PC-9 (cell line): ENCODE measurements at places on chromosomes 3 and 15. TPM values are rescaled to one million over a fixed set of nuclear protein-coding genes. Genes with fewer than 3 reads are reported as not detected.

Gene LRRIQ4
- 1.3 TPM in 2 replicates for total RNA-seq

Gene LARP6
- total RNA-seq: 31.2 and 33.4 TPM in 2 replicates

Gene CNOT10
- total RNA-seq: 25.5 and 43.7 TPM in 2 replicates

Gene USP3
- 57.5 and 59.7 TPM in 2 replicates for total RNA-seq

Gene RBP2
- not detected in 2 replicates for total RNA-seq

Gene CHRNA3
- not detected in 2 replicates for total RNA-seq

Gene IL17RB
- not detected in 2 replicates for total RNA-seq

Gene STRC
- total RNA-seq: 0.59 and 1.3 TPM in 2 replicates

Gene MYRIP
- total RNA-seq: not detected in 2 replicates

Gene PLA2G4D
- 0.90 and 1.4 TPM in 2 replicates for total RNA-seq

Gene KIF15
- total RNA-seq: 16.5 and 25.8 TPM in 2 replicates

Gene SCAANT1
- total RNA-seq: not detected in 2 replicates

Gene ACKR2
- total RNA-seq: 1.0 and 2.9 TPM in 2 replicates

GRCh38 chr3:160546727-160547126 is 18.6 kb downstream of the KPNA4 start:
- no peak for DNase-seq

DNA sequence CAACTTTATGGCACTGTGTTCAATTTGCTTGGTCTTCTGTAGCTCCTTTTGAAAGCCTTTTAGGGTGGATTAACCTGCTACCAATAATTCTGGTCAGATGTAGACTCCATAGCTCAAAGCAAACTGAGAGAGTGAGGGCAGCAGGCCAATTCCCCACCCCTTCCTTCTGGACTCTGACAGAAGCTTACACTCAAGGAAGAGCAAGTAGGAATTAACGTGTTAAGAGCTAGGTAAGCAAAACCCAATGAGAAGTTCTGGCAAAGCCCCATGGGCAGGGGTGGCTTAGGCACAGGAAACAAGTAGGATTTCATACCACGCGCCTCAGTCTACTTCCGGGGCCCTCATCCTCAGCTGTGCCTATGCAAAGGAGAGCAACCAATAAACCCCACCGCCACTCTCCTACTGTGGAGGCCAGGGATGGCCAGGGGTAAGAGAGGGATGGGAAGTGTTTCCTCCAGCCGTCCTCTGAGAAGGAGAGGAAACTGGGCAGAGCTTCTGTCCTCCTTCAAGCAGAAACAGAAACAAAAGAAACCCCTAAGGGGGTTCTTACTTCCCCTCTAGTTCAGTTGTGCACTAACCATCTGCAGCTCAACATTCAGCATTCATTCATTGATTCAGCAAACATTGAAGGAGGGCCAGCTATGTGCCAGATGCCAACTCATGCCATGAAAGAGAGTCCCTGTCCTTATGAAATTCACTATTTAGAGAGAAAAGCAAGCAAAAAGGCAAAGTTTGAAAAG is 12.6 kb downstream of the CCR5 start:
- DNase-seq: no peak

DNA sequence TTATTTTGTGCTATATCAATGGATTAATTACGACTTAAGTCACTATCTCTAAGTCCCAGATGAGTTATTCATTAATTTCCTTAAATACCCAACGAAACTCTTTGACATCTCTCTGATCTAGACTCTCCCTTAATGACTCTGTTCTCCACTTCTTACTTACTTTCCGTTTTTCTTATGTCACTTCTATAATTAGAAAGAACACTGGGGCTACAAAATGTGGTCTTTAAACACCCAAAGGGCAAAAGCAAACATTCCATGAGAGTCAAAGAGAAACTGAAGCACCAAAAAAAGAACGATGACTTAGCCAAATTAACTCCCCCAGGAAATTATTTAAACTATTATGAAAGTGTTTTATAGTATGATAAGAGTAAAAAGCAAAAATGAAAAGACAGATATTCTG is 166.4 kb upstream of the UBE2E2 start:
- no peak for DNase-seq

- no peak for DNase-seq
Measured at GRCh38 chr3:143503325-143503885, 344.9 kb downstream of the SLC9A9 start.

- DNase-seq: no peak
Measured at GRCh38 chr3:18228060-18228459, 197.1 kb downstream of the SATB1 start.

DNA sequence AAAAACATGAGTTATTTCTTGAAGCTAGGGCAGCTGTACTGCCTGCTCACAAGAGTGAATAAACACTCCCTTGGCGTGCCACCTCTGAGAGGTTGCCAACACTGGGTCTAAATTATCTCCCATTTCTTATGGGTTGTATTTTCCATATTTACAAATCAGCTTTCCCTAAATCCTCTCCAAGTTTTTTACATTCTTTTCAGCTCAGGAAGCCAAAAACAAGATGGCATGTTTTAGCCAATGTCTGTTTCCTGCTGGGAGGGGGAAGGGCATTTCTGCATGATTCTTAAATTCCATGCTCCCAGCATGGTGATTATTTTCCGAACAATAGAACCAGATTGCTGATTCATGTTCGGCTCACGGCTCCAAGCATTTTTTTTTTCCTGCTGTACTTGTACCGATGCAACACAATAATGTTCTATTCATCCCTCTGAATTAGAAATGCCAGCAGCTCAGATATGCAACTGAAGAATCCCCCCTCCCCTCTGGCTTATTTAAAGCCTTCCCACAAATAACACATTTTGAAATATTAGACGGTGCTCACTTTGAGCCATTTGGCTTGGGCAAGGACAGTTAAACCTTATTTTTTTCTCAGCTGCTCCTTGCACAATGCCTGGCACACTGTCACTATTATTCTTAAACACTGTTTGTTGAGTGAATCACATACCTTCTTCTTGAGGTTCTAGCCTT is 252.5 kb downstream of the THRB start:
- DNase-seq: peak; percentile 60

- no peak for DNase-seq
Measured at GRCh38 chr3:146953511-146953981, 348.4 kb upstream of the PLSCR5 start.

DNA sequence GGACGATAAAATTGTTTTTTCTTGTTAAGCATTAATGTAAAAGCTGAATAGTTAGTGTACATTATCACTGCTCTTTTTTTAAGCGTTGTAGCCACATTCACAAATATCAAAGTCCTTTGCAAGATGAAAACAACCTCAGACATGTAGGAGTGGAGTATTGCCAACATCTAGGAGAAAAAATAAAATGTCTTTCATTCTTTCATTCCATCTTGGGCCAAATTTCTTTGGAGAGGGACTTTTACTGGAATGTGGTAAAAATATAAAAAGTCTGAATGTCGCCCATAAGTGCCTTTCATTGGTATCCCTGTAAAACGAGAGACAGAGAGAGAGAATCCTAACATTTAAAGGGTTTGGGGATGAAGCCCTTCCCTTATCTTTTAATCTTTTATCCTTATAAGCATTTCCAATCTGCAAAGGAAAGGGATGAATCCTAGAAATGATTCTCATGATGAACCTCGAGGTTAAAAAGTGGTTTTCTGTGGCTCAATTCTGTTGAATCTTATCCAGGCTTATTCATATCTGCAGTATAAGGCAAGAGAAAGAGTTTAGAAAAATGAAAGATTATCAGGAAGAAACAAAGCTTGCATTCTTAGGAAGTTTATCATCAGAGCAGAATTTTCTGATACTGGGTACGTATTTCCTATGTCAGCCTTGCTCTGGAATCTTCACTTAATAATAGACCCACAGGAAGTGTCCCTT is 1031.7 kb downstream of the MCTP2 start:
- DNase-seq: no peak

DNA sequence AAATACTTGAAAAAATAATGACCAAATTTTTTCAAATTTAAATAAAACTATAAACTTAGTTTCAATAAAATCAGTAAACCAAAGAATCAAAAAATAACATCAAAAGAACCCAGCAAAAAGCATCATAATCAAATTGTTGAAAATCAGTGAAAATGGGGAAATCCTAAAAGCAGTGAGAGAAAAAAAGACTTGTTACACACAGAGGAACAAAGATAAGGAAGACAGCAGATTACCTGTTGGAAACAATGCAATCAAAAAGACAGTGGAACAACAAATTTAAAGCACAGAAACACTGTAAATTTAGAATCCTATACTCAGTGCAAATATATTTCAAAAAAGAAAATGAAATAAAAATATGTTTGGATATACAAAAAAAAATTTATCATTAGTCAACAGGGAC is 156.2 kb upstream of the LMCD1 start:
- DNase-seq: no peak

GRCh38 chr3:53217175-53217574 is 38.6 kb downstream of the TKT start:
- DNase-seq: no peak

DNA sequence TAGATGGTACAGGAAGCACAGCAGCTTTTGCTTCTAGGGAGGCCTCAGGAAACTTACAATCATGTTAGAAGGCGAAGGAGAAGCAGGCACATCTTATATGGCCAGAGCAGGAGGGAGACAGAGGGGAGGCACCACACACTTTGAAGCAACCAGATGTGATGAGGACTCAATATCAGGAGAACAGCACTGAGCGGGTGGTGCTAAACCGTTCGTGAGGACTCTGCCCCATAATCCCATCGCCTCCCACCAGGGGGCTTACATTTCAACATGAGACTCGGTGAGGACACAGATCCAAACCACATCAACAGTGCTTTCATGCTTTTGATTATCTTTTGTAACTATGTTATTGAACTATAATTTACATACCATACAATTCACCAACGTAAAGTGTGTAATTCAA is 7.6 kb upstream of the TMEM44 start:
- no peak for DNase-seq

DNA sequence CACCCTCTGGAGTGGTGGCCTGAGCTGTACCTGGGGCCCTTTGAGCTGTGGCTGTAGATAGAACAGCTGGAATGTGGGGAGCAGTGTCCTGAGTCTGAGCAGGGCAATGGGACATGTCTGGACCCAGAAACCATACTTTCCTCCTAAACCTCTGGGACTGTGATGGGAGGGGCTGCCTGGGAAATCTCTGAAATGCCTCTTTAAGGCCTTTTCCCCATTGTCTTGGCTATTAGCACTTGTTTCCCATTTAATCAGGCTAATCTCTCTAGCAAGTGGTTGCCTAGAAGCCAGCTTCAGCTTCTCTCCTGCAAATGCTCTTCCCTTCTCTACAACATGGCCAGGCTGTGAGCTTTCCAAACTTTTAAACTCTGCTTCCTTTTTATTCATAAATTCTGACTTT is 58.5 kb upstream of the SPATA16 start:
- DNase-seq: no peak

DNA sequence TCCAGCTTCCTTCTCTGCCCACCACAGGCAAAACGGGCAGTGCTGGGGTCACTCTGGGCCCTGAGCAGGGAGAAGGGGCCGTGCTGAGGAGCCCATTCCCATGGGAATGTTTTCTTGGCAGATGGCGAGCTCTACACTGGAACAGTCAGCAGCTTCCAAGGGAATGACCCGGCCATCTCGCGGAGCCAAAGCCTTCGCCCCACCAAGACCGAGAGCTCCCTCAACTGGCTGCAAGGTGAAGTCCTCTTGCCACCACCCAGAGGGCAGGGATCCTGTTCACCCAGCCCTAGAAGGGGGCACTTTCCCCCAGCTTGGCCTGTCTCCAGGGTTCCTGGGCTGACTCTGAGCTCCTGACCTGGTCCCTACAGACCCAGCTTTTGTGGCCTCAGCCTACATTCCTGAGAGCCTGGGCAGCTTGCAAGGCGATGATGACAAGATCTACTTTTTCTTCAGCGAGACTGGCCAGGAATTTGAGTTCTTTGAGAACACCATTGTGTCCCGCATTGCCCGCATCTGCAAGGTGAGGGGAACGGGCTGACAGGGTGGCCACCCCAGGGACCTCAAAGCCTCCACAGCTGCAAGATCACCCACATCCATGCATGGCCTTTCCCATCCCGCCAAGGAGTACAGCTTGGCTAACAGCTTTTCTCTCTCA is 12.4 kb downstream of the CIB1 start:
- peak; percentile 57 for DNase-seq

DNA sequence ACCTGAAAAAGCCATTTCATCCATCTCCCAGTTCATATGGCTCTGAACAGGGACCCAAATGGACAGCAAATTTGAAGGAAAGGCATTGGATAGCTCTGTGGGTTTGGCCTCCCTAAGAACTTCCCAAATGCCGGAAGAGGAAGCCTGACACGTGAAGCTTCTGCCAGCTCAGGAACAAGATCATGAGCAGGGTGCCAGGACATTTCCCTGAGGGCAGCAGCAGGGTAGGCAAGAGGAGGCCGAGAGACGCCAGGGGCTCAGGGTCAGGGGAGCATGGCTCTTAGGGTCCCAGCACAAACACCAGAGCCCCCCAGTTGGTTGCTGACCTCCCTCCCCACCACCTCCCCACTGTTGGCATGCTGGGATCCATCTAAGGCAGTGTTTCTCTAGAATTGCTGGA is 187.5 kb downstream of the MEGF11 start:
- DNase-seq: no peak

GRCh38 chr3:66052721-66053549 is 14.2 kb upstream of the MAGI1 start:
- no peak for DNase-seq

- peak; percentile 73 for DNase-seq
Measured at GRCh38 chr3:192444096-192444790, 283.1 kb downstream of the FGF12 start.

- no peak for DNase-seq
Measured at GRCh38 chr15:77019521-77020331, 24.8 kb downstream of the PSTPIP1 start.

DNA sequence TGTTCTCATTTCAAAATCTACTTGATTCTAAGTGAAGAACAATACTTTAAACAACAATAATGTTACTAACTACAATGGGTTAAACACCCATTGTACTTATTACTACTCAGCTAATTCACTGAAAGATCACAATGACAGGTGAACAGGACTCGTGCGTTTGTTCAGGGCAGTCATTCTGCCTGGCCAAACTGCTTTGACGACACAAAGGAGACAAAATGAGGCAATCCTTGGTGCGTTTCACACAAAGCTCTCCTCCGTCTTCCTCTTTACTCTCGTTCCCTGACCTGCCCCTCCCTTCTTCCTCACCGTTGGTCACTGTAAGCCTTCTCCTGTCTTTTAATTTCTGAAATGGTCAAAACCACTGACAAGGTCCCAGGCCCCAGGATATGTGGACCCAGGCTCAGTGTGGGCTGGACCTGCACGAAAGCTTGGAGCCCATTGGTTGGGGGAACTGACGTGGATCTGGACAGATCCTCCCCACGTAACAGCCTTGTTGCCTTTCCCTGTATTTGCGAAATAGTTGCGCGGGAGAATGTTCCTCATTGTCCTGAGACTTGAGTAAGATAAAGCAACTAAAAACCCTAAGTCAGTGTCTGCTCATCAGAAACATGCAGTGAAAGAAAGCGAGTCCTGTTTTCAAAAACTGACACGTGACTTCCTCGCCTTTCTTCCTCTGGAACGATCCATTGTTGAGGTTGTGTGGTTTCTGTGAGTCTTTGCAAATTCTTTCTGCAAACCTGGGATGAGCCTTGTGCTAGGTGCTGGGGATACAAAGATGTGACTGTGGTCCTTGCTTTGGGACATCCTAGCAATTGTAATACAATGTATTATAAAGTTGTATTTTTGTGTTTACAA is 147.1 kb upstream of the RGMA start:
- no peak for DNase-seq
